KG1 (cell line): ENCODE measurements at places on chromosomes 5 and 9.
A peak's percentile ranks its signal among the peaks of the same experiment; 100 is the strongest.

DNA sequence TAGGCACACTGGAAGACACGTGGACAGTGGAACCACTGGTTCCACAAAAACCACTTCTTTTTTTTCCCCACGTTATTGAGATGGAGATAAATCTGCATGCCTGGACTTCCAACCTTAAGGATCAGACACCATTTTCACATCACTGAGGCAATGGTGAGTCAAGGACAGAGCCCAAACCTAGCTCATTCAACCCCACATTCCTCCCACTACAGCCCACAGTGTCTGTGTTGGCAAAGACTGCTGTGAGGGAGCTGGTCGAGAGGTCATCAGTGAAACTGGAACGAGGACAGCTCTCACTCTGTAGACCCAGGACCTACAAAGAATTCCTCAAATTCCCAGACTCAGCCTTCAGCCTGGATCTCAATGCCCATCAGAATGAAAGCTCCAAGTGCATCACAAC lies 74.8 kb downstream of the ABCA1 start:
- no peak for DNase-seq

GRCh38 chr9:10112798-10113197 lies 500.0 kb downstream of the PTPRD start:
- no peak for DNase-seq

- DNase-seq, result no peak
Observed at GRCh38 chr5:58523956-58524355, 32.7 kb downstream of the GAPT start.

DNA sequence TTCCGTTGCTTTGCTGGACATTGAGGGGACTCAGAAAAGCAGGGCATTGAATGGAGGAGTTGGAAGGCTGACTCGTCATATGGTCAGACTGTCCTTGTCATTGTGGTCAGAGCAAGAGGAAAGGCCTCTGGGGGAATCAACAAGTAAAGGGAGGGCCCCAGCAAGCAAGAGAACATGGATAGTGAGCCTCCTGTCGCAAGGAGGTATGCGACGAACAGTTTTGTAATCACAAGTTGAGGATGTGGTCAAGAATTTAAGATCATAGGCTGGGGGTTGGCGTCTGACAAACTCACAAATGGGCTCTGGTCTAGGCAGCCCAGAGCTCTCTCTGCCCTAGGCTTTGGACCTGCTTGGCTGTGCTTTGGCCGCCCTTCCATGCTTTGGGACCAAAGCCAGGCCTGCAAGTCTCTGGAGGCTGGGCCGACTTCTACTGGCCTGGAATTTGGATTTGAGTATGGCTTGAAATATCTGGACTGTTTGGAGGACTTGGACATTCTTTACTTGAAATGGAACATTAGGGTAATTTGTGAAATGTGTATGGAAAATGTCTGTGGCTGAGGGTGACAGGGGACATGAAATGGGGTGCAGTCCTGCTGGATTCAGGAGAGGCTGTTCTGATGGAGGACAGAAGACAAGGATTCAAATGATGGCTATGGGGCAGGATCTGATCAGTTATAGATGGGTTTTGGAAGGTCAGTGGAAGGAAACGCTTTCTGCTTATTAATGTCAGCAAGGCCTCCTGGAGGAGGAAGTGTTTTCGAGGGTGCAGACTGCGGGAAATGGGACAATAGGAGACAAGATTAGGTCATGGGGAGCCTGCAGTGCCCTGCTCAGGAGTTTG lies 19.2 kb upstream of the NDST1 start:
- DNase-seq, result no peak

DNA sequence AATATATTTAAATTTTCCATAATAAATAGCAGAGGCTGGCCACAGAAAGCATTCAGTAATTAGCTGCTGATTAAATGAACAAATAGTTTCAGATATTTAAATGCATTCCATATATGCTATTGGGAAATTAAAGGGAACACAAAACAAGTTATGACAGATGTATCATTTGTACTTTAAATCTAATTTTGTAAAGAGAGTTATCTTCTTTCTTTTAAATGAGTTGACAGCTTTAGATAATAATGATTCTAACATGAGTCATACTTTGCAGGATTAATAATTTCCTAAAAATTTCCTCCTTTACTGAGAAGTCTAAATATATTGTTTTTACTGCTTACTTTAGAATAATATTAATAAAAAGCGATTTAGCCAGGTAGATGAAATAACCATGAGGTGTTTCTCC lies 320.1 kb downstream of the ADAMTS6 start:
- DNase-seq, result no peak

GRCh38 chr5:31362529-31362900 lies 169.0 kb downstream of the CDH6 start:
- DNase-seq, result no peak

DNA sequence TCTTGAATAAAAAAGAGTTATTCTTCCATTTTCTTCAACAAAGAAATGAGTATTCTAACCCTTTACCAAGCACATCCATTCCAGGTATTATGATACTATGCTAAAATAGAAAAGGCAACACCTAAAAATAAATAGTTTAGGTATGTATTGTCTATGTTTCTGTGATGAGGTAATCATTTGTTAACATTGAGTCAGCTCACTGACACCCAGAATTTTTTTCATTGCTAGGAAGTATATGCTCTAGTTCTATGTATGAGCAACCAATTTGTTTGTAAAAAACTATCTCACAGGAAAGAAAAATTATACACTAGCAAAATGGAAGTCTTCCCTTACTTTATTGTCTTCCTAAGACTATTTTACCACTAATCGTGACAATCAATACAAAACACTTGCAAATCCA lies 615.6 kb upstream of the GRIN3A start:
- DNase-seq, result no peak

DNA sequence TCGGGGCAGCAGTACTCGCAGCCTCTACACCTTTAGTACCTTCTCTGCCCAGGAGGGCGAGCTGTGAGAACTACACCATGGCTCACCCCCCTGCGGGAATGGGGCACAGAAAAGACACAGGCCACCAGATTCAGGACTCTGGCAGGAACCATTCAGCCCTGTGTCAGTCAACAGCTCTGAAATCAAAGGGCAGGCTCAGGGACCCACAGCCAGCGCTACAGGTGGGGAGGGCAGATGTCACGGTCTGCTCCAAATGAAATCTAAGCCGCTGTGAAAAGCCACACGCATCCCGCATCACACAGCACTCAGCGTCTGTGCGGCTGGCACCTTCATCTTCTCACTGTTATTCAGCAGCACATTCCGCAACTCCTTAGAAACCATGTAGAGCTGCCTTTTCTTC lies 27.9 kb downstream of the NSUN2 start:
- DNase-seq, result no peak

- no peak for DNase-seq
Observed at GRCh38 chr9:98806394-98807035, 955 bp upstream of the GALNT12 start.

GRCh38 chr9:6212722-6213375 lies 2.8 kb upstream of the IL33 start:
- DNase-seq, result no peak

- peak; percentile 46 for DNase-seq
Observed at GRCh38 chr5:56050551-56051255, 55.9 kb upstream of the IL6ST start.

DNA sequence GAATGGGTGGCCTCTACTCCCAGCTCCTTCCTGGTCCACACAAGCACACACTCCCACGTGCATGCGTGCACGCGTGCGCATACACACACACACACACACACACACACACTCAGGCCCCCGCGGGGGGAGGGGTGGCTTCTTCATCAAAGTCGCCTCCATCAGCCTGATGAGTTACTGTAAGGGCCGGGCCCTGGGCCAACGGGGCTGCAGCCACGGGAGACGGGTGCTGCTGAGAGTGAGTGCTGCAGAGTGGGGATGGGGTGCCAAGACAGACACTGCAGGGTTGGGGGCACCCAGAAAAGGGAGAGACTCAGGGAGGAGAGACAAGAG lies 18.1 kb downstream of the CNTFR start:
- DNase-seq, result no peak

DNA sequence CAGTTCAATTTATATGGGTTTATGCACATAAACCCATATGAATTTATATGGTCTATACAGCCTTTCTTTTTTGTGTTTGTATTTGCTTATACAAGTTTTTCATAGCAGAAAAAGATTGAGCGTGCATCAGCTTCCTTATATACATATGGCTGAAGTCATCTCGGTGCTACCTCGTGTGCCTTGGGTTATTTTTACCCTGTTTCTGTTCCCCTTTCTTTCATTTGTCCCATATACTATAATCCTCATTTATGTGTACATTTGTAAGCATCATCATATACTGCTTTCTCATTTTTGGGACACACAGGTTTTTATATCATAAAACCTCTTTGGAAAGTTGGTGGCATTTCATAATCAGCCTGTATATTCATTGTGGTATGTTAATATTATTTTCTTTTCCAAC lies 107.8 kb upstream of the ADAMTSL1 start:
- DNase-seq, result no peak

- no peak for DNase-seq
Observed at GRCh38 chr5:94524841-94525697, 93.3 kb downstream of the KIAA0825 start.

DNA sequence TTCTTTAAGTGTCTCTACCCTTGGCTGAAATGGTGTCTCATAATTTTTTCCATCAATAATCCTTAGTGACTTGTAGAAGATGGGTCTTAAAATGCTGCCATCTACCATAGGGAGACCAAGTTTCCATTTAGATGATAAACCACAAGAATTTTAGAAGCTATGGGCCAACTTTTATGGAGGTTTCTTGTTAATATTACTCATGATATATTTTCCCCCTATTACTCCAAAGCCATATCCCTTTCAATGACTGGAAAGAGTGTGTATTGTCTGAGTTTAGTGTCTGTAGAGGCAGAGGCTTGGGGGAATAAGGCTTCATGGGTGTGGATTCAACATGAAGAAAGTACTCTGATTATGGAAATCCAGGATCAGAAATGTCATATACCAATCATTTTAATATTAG lies 507.3 kb upstream of the TNC start:
- DNase-seq, result no peak

GRCh38 chr5:136731241-136731900 lies 366.0 kb upstream of the TRPC7 start:
- DNase-seq, result no peak

DNA sequence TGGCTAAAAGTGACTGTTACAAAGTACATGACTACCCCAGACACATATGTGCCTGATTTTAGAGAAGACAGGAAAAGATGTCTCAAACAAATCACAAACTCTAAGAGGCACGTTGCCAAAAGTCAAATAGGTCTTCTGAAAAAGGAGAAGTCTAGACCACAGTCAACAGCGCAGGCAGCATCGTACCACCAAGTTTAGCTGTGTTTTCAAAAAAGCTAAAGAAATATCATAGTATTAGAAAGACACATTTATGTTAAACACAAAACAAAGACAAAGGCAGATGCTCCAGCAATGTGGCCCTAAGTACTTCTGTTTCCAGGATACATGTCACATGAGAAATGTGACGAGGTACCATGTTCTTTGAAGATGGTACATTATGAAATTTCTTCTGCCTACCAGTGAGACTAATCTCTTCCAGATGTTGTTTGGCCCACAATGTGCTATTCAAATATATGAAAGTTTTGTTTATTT lies 43.5 kb downstream of the LPAR1 start:
- DNase-seq, result peak; percentile 58

GRCh38 chr9:112175796-112176315 lies 759 bp upstream of the SUSD1 start:
- no peak for DNase-seq

GRCh38 chr9:16675131-16675530 lies 195.3 kb downstream of the BNC2 start:
- DNase-seq, result no peak

- DNase-seq, result no peak
Observed at GRCh38 chr9:130501639-130502038, 56.9 kb downstream of the ASS1 start.

DNA sequence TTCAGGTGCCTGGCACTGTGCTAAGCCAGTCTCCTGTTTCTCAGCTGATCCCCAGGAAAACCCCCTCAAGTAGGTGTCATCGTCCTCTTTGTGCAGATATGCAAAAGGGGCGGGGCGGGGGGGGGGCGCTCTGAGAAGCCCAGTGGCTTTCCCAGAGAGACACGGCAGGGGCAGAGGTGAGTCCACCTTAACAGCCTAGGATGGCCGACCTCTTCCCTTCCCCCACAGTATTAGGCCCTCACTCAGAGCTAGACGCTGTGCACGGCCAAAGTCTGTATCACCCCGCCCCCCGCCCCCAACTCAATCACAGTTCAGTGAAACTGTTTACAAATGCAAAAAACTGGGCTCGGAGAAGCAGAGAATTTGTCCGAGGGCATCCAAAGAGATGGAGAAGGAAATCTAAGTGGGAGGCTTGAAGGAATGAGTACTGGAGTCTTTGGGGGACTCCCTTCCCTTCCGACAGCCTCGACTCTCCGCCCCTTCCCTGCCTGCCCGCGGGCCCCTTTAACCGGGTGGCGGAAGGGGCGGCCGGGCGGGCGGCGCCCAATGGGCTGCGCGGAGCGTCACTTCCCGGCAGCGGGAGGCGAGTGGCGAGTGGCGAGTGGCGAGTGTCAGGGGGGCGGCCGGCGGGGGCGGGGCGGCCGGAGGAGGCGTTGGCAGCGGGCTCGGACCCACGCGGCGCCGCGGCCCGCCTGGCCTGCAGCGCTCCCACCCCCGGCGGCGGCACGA lies at the start of gene ERGIC1:
ERGIC1 (plus strand) TSS at position 566 of the 729 bp plus-strand sequence; CDS start at position 729, 163 bp downstream.
- peak; percentile 81 for DNase-seq

DNA sequence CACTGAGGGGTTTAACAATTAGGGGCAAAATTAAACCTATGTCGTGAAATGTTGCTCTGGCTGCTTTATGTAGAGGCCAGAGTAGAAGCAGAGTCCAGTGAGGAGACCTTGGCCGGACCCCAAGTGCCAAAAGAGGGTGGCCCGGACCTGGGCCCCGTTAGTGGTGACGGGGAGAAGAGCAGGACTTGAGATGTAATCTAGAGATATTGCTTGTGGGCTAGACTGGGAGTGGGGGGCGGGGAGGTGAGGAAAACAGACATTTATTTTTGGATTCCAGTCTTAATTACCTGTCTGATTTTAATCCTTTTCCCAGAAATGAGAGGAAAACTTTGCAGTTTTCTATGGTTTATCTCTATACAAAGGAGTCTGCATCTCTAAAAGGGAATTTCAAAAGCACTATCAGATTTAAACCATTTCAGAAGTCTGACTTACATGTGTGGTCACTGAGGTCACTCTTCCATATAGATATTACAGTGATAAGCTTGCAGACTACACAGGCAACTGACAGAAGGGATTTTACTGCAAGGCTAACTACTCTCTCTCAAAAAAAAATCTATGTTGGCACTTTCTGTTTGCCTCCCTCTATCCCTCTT lies 108.1 kb downstream of the MED27 start:
- DNase-seq, result no peak

DNA sequence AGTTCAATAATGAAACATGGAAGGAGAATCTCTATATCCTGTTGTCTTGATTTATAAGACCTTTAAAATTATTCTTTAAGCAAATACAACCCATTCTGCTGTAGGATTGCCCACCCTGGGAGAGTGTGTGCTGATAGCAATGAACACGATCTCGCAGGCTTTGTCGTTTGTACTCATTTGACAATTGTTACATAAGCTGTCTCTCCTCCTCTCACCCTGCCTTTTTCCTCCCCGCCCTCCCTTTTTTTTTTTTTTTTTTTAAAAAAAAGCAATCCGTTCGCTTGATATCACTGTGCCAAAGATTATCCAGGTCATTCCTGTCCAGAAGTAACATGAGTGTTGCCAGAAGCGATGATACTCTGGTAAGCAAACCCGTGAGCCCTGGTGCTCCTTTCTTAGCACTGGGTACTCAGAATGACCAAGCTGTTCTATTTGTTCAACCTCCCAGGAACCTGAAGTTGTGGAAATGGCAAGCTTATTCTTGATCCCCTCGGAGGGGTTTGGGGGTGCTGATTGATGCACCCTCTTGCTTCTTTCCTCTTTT lies 82.7 kb upstream of the CTSL start:
- no peak for DNase-seq
